Amygdala (tissue), 56 donors: ENCODE measurements at places on chromosomes 16 and 17.
A peak's percentile ranks its signal among the peaks of the same experiment; 100 is the strongest.

GRCh38 chr17:35748341-35748841, 4.6 kb downstream of the GAS2L2 start:
- no peak for DNase-seq

GRCh38 chr16:55499281-55499680, 9.6 kb upstream of the LPCAT2 start:
- DNase-seq = no peak

DNA sequence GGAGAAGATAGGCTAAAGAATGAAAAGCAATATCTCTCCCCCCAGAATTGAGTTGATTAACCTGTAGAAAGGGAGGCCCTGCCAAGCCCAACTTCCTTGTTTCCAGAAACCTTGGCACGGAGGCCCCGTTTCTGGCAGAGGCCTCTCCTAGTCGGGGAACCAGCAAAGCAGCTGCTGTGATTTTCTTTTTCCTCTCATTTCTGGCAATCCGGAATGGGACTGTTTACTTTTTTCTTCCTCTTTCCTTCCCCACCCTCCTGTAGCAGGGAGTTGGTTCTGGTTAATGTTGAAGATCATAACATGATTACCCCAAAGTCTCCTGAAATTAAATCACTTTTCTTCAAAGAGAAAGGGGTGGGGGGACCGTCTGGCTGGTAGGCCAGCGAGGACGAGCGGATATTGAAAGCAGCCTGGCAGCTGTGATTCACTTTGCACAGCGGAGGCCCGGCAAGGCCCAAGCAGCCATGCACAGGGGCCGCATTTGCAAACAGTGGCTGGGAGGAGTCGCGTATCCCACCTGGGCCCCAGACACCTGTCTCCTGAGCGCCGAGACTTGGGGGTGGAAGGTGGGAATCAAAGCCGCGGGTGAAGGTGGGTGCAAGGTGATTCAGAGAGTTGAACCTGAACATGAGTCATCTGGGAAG, 51.5 kb downstream of the NTN1 start:
- no peak for DNase-seq

GRCh38 chr17:28295677-28296578, 23.1 kb upstream of the TMEM97 start:
- DNase-seq = no peak

DNA sequence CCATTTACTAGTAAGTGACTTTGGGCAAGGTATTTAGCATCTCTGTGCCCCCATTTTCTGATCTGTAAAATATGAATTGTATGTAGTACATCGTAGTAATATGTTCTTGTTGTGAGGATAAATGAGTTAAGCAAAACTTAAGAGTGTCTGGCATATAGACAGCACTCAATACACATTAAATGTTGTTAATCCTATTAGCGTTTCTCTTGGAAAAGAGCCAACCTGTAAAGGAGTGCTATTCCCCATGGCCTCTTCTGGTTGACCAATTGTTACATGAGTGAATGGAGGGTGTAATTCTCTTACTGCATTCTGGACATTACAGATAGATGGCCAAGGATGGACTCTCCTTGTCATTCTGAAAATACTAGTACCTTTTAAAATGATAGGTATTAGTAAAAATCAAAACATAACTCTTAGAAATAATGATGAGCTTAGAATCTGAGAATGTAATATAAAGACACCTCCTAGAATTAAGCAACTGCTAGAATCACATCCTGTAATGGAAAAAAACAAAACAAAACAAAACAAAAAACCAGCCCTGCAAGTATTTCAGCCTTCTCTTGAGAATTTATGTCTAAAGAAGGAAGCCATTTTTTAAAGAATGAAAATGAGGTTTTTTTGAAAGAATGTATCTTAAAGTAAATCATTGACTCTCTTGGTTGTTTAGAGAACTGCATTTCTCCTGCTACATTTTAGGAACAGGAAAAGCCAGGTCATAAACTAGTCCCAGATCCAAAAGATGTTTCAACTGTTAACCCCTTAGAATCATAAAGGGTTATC, 30.5 kb downstream of the IQCK start:
- DNase-seq = no peak

DNA sequence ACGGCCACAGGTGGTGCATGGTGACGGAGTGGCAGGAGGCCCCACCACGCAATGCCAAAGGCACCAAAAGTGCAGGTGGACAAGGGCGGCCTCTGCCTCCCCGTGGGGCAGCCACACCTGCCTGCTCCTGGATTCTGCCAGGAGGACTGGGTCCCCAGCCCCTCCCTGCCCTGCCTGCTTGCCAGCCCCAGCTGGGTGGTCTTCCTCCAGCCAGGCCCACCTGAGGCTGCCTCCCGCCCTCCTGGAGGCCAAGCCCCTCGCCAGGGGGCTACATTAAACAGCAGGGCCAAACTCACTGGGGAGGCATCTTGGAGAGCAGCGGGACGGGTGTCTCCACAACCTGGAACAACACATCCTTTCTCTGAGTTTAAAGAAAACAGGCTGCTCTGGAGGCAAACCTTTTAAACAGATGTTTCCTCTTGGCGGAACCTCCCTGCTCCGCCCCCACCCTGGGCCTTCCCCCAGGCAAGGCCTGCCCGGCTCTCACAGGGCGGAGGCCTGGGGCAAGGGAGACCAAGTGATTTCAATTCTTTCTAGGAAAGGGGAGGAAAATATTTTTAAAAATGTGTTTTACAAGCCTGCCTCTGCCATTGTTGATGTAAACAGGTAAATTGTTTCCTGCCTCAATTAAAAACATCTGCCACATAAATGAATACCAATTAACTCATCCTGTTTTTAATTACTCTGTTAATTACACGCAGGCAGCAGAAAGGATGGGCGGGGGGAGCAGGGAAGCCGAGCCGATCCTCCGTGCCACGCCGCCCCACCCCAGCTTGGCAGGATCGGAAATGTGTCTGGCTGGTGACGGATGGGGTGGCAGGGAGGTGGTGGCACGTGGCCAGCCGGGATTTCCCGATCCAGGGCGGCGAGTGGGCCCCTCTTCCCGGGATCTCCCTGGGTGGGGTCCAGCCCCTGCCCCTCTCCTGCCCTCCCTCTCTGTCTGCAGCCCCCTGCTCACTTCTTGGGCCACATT, 54.4 kb upstream of the PABPN1L start:
- no peak for DNase-seq

- no peak for DNase-seq
Measured at GRCh38 chr16:3025032-3026002, 1.5 kb downstream of the THOC6 start.

DNA sequence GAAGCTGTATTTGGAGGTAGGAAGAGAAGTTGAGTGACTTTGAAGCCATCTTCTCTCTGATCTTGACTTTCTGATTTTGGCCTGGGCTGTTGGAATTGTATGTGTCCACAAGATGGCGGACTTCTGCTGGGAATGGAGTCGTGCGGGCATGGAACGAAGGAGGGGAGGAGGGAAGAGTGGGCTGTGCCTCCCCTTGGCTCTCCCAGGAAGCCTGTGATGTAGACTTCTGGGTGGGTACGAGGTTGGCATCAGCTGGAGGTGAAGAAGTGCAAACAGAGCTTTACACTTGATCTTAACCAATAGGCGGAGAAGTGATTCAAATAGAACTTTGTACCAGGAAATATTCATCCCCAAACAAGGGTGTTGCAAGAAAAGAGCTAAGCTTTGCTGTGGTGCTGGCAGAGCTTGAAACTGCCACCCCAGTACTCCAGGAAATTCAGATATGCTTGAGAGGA, 7.4 kb upstream of the TMEM220 start:
- peak; percentile 34 for DNase-seq

GRCh38 chr16:69094501-69094900, 11.0 kb upstream of the HAS3 start:
- DNase-seq = no peak

DNA sequence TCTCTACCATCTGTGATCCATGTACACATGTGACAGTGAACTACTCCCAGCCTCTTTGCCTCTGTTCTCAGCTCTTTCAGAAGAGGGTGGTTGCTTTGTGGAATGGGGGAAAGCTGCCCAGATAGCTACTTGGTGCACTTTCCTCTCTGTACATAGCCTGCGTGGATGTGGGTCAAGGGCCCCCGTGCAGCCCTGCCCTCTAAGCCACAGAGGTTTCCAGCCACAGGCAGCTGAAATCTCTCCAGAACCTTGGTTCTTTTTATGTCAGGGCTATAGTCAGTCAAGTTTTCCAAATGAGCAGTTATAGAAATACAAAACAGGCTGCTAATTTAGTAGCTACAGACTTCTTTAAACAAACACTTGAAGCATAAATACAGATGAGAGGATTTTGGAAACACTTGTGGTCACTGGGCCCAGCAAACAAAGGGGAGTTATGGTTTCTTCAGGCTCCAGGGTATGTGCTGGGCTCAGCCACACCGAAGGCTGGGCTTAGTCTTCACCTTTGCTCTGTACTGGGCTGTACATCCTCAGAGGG, 199.7 kb upstream of the ASIC2 start:
- no peak for DNase-seq

DNA sequence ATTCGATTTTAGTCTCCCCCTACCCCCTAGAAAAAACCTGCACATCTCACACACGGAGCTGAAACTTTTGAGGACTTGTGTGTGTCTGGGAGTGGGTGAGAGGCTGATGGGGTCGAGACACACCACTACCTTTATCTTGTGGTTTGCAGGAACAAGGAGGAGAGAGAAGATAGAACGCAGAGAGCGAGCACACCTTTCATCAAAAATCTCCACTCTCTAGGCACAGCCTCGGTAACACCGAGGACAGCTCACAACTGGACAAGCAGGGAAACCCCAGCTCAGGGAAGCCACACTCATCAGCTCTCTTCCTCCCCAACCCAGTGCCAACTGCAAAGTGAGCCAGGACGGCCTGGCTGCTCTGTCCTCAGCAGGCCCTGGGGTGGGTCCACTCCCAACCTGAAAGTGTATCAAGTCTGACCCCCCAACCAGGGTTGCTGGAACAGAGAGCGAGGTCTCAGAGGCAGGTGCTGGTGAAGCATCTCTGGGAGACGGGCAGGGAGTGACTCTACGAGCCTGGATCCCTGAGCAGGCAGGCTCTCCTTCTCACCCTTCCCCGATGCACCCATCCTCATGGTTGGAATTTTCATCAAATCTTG, 5.2 kb upstream of the GHDC start:
- no peak for DNase-seq

DNA sequence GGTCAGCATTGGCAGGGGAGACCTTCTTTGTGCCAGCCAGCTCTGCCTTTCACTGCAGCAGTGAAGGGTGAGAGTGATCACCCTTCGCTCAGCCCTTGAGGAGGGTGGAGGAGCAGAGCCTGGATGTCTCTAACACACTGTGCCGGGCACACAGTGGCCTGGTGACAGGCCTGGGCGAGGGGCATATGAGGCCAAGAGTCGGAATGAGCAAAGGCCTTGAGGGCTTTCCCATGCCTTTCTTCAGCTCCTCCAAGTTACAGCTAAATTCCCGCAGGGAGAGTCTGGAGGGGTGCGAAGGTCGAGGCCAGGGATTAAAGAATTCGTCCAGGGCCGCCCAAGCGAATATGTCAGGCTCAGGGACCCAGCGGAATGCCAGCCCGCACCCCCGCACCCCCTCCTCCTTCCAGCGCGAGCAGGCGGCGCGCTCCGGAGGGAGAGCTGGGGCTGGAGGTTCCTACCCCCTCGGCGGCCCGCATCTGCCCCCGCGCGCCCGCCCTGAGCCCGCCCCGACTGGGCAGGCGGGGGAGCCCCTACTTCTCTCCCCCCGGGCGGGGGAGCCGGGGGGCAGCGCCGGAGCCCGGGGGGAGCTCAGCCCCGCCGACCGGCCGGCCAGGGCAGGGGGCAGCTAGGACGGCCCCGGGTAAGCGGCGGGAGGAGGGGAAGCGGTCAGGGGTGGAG, at the start of gene RASL10B:
Gene RASL10B, plus strand, starts transcription at position 401 of the 678 bp plus-strand sequence. CDS start 3,546 bp downstream, outside the sequence.
- no peak for DNase-seq

DNA sequence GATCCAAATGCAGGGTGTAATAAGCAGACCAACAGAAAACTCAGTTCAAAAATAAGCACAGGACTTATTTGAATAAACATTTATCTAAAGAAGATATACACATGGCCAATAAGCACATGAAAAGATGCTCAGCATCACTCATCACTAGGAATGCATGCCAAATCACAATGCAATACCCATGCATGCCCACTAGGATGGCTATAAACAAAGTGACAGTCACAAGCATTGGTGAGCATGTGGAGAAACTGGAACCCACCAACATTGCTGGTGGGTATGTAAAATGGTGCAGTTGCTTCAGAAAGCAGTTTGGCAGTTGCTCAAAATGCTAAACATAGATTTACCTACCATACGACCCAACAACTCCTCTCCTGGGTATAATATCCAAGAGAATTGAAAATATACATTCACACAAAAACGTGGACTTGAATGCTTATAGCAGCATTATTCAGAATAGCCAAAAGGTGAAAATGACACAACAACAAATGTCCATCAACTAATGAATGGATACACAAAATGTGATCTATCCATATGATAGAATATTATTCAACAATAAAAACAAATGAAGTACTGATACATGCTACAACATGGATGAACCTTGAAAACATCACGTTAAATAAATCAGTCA, 20.1 kb downstream of the UBE2O start:
- no peak for DNase-seq

- no peak for DNase-seq
Measured at GRCh38 chr17:41442739-41443138, 2.0 kb upstream of the KRT38 start.

DNA sequence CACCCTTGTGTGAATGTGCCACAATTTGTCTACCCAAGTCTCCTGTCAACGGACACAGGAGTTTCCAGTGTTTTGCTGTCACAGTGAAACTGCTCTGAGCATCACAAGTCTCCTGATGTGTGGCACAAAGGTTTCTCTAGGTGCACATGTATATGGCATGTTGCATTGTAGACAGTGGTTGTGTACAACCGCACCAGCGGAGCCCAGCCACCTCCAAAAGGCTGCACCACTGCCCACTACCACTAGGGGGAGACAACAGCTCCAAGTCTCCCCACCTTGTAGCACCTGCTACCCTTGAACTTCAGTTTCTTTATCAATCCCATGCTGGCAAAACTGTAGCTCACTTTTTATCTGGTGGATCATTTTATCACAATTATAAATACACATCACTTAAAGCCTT, 95.5 kb upstream of the ZNF469 start:
- no peak for DNase-seq

DNA sequence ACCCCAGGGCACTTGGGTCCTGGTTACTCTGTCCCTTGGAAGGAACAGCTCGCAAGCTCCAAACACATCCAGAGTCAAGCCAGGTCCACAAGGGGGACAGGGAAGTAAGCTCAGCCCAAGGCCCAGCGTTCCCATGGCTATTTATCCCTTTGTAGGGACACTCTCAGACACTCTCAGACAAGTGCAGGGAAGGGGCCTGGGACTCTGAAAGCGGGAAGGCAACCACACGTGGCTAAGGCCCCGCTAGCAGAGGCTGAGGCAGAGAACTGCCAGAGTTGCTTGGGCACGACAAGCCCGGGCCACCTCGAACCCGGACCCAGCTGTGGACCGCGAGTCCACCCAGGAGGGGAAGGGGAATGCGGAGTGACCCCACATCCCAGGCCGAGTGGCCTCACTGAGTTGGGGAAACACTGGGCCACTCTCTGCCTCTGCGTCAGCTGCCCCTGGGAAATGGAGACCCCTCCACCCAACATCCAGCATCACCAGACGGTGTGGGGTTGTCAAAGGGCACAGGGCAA, 10.2 kb downstream of the NPTX1 start:
- DNase-seq = no peak

- no peak for DNase-seq
Measured at GRCh38 chr16:67396159-67397035, 3.1 kb upstream of the TPPP3 start.
